ENCODE measurements at places on chromosomes 7 and 10.

DNA sequence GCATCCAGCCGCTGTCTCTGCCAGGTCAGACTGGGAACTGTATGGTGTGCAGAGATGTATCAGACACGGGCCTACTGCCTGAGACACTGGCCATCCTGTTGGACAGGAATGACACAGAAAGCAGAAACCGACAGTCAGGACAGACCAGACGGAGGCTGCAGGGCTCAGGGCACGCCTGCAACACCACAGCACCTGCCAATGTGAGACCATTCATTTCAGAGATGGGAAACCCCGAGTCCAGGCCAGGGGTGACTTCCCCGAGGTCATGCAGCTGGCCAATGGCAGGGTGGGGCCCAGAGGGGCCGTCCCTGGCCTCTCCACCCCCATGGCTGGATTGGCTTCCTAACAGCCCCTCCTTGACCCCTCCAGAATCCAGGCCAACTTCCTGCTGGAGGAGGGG, 34.7 kb downstream of the GRID1 start:
- DNase-seq: no peak

DNA sequence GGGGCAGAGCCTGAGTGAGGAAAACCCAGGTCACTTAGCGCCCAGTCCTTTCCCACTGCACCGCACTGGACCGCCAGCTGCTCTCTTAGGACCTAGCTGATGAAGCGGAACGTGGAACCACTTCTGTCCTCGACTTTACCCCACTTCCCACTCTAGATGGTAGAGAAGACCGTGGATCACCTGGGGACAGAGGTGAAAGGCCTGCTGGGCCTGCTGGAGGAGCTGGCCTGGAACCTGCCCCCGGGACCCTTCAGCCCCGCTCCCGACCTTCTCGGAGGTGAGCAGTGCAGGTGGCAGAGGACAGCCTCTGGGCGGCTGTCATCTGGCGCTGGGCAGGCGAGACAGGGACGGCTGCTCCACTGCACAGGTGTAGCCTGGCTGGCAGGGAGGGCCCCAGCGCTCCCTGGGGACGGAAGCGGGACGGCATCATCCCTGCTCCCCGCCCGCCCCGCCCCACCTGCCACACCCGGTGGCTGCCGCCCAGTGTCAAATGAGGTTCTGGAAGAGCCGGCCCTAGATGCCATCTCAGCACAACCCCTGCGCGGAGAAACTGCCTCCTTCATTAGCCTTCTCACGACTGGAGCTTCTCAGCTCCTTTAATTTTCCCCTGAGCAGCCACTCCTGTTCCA, 11.7 kb downstream of the PLAC9 start:
- no peak for DNase-seq

- DNase-seq: peak; percentile 10
Observed at GRCh38 chr10:28991333-28992270, 297.3 kb upstream of the LYZL1 start.

- no peak for DNase-seq
Observed at GRCh38 chr10:73965890-73966768, 31.8 kb upstream of the VCL start.

- no peak for DNase-seq
Observed at GRCh38 chr7:137881607-137882260, 35.0 kb upstream of the DGKI start.

GRCh38 chr7:3655635-3656034, 354.6 kb downstream of the SDK1 start:
- DNase-seq: no peak

- DNase-seq: no peak
Observed at GRCh38 chr7:155594961-155595366, 48.6 kb upstream of the CNPY1 start.

DNA sequence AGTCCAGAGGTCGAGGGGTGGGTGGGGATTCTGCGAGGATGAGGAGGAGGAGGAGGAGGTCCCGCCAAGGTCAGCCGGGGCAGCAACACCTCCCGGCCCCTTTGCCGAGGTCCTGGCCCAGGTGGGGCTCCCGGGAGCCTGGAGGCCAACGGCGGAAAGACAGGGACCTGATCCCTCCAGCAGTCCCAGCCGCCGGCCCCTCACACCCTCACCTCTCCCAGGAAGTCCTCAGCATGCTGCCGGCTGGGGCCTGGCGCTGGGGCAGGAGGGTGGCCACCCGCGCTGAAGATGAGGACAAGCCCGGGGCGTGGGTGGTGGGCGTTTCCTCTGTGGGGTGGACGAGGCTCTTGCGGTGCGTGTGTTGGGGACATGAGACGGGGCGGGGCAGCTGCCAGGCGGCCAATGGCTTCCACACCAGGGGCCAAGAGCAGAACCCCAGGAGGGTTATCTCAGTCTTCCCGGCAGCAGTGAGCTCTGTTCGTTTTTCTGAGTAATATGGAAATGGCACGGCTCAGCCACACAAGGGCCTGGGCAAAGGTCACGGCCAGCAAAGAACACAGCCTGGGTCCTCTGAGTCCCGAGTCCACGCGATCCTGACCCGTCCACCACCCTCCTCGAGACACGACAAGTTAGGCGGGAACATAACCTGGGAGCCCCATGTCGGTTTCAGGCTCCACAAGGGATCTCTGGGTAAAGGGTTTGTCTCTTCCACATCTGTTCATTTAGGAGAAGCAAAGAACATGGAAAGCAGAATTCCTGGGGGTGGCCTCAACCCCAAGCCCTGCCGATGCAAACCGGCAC, 82.9 kb upstream of the PDGFA start:
- no peak for DNase-seq

DNA sequence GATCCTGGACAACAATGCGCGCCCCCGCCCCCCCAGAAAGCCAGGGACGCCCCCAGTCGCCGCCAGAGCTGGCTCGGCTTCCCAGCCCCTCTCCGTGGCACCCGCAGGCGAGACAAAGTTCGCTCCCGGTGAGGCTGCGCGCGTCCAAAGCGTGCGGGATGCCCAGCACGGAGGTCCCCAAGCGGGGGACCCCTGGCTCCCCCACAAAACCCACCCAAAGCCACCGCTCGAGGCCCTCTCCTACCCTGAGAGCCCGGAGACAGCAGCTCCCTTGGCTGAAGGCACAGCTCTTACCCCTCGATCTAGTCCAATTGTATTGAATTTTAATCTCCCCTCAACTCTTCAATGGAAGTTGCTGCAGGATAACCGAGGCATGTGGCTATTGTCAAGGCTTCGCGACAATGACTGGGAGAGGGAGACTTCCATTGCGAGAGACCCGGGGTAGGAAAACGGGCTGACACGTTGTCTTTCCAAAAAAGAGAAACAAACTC, 305.3 kb downstream of the PRPF18 start:
- DNase-seq: no peak

DNA sequence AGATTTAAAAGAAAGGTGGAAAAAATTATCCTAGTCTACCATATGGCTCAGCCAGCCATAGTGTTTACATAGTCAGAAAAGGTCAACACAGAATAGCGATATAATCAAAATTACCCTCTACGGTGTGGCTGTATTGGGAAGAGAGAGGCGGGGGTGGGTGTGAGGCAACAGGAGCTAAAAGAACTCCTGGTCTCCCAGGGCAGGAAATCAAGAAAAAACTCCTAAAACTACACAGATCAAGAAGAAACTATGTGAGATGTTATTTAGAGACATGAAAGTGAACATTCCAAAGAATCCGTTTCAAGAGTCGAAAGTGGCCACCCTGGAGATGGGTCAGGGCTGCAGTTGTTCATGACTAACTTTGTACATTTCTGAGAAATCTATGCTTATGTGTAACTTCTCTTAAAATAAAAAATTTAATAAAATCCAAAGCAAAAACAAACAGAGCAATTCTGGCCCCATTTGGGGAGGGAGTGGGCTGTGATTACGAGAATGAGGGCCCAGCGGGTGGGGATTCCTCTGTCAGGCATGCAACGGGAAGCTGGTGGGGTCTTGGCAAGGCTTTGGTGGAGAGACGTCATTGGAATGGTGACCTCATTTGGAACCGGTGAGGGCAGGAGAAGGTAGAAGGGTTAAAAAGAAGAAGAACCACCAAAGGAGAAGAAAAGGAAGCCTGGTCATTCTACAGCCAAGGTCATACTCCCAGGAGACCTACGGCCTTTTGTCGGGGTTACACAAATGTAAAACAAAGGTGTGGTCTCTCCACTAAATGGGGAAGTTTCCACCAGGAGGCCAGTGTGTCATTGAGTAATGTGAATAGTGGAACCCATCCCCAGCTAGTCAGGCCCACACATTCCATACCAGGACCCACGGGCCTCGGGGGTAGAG, 71.2 kb upstream of the DUSP5 start:
- DNase-seq: no peak

- DNase-seq: no peak
Observed at GRCh38 chr10:22723783-22724182, 9.4 kb upstream of the PIP4K2A start.

- no peak for DNase-seq
Observed at GRCh38 chr7:30459591-30460245, 18.9 kb downstream of the NOD1 start.

DNA sequence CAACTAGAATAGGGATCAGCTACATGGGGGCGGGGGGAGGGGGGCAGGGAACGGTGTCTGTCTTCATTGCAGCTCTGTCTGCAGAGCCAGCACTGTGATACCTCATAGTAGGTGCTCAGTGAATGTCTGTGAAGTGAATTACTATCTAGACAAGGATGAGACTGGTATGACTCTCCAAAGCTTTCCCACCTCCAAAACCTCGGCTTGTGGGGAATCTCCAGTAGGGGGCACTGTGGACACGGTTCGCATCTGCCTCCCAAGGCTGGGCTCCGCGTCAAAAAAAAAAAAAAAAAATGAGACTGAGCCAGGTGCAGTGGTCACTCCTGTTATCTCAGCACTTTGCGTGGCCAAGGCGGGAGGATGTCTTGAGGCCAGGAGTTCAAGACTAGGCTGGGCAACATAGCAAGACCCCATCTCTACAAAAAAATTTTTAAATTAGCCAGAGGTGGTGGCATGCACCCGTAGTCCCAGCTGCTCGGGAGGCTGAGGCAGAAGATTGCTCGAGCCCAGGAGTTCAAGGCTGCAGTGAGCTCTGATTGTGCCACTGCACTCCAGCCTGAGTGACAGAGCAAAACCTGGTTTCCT, 9.6 kb downstream of the TRIM56 start:
- no peak for DNase-seq

DNA sequence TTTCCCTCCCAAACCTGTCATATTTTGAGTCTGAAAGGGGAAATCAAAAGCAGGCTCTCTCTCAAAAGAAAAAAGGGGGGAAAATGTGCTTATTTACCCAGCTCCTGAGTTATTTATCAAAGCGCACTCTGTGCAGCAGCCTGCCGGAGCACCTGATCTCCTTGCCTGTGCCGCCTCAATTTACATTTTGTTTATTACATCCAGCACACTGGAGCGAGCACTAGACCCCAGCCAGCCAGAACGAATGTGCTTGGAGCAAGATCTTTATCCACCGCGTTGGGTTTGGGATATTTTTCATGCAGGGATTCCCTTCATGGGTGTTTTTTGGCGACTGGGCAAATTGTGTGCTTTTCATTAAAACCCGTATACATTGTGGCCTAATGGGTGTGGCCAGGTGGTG, 161.9 kb upstream of the INSYN2A start:
- DNase-seq: no peak

DNA sequence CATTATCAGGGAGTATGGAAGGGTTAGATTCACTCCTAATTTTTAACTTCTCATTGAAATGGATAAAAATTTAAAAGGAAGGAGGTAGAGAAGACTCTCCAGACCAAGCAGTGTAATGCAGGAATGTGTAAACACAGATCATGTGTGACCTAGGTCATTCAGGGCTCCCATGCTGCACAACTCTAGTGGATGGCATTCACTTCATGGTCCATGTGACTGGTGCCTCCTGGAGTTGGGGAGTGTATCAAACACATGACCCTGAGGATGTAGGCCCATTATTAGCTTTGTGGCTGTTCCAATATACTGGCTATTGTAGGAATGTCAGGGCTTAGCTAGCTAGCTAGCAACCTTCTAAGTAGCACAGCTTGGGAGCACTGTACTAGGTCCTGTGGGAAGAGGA, 109.9 kb downstream of the SLC25A13 start:
- no peak for DNase-seq

DNA sequence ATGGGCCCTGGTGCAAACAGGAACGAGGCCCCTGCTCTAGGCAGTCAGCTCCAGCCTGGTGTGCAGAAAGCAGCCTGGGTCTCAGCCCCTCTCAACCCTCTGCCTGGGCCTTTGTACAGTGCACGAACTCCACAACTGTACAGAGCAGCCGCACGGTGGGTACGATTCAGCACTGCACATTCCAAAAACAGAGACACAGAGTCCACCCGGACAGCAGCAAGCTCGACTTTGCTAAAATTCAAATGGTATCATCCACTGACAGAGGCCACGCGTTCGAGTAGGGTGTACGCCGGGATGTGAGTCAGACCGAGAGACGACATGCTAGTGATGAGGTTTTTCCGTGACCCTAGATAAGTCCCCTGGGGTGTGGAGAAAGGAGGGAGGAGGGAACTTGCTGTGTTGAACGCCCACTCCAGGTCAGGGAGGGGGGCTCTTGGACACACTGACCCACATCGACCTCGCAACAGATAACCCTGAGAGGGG, 65.6 kb upstream of the PDGFA start:
- no peak for DNase-seq

DNA sequence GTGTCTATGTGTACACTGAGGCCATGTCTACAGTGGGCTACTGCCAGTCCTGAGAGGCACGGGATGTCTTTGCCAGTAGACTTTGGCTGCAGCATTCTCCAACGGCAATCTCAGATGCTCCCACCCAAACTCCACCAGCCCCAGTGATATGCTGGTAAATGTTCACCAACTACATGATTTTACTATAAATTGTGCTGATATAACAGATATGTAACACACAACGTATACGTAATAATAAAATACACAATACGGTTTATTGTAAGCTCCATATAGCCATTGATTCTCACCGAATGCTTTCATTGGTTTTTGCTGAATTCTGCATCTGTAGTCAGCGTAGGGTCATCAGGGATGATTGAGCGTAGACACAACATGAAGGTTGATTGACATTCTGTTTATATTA, 47.3 kb upstream of the C7orf33 start:
- no peak for DNase-seq

DNA sequence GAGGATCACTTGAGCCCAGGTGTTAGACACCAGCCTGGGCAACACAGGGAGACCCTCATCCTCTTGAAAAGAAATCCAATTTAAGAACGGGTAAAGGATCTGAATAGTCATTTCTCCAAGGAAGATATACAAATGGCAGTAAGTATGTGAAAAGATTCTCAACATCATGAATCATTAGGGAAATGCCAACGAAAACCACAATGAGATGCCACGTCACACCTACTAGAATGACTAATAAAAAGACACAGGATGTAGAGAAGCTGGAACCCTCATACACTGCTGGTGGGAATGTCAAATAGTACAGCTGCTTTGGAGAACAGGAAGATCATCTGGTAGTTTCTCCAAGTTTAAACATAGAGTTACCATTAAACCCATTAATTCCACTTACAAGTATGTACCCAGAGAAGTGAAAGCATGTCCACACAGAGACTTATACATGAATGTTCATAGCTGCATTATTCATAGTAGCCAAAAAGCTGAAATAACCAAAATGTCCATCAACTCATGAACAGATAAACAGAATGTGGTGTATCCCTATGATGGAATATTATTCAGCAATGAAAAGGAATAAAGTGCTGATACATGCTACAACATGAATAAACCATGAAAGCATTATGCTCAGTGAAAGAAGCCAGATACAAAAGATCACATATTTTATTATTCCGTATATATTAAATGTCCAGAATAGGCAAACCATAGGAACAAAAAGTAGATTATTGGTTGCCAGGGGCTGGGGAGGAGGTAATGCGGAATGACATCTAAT, 13.1 kb upstream of the ZMIZ2 start:
- DNase-seq: no peak

All from activated CD8-positive, alpha-beta memory T cell treated with anti-CD3 and anti-CD28 coated beads for 1 hour (primary cell).